Esophagus squamous epithelium (tissue), 5 donors: ENCODE measurements at places on chromosomes 2 and 18.
A peak's percentile ranks its signal among the peaks of the same experiment; 100 is the strongest.

DNA sequence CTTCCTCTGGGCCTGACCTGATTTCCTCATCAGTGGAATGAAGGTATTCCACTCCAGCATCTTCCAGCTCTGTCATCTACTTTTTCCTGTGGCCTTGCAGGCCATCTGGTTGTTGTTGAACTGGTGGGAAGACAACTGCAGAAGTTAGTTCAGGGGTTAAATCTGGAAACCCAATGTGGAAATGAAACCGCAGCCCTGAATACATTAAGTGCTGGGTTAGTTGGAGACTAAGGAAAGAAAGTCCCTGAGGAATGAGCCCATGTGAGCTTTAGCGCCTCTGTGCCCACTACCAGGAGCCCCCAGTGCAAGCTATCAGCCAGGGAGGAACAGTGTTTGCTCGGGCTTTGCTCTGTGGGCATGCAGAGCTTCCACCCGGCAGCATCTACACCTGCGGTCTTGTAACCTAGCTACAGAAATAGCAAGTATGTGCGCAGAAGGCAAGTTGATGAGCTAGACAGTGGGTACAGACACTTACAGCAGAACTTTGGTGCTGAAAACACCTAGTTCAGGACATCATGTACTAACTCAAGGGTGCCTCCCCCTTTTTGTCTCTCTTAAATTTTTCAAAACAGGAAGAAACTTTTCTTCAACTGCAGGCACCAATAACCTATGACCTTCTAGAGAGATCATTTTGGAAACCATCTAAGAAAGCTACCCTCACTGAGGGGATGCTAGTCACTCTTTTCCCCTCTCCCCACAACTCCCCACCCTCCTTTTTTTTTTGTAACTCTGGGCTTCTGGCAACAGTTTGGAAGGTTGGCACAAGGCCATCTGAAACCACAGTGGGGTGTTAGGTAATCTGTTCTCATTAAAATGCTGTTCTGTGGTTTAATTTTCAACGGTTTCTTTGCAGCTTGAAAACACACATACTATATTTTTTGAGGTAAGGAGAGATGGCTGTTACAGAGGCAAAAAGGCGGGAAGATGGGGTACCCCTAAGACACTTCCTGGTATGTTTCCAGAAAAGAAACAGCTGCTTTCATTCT is 18.3 kb upstream of the CXCR4 start:
- peak; percentile 20 for DNase-seq

DNA sequence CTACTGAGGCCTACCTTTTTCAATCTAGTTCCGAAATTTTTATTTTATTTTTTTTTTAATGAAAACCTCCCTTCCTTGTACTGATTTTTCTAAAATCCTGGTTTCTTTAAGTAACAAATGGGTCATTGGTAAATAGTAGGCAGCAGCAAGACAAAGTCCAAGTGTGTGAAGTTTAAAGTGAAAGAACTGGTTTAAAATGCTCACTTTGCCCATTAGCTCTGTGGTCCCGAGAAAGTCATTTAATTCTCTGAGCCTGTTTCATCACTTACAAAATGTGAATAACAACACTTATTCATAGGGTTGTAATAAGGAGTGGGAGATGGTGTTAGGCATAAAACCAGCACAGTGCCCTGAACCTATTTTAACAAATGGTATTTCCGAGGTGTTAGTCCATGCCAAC is 426.2 kb downstream of the ERBB4 start:
- no peak for DNase-seq

DNA sequence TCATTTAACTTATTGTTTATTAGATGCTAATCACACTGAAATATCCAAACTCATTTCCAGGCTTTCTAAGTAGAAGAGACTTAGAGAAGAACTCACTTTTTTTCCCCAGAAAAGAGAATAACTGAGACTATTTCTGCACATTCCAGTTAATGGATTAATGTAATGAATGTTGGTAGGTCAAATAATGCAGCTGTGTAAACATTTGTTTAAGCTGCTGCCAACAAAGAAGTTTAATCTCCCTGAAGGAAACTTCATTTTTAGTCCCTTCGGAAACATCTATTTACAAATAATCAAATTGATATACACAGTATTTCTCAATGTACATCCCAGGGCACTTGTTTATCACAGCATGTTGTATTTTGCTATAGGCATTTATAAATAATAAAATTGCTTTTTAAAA is 126.9 kb downstream of the KCNS3 start:
- no peak for DNase-seq

DNA sequence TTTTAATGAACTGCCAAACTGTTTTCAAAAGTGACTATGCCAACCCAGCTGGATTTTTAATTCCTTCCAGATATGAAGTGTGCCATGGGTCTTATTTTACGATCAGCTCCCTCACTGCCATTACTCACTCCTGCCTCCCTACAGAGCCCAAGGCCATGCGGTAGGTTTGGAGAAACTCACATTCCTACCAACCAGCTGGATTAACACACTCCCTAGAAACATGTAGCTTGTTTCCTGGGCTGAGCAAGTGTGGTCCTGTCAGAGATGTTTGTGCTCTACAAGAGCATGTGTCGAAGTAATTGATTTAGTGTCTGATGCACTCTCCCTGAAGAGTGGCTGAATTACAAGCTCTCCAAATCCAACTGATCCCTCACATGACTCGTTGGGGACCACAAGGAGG is 82.5 kb downstream of the SPP2 start:
- no peak for DNase-seq

DNA sequence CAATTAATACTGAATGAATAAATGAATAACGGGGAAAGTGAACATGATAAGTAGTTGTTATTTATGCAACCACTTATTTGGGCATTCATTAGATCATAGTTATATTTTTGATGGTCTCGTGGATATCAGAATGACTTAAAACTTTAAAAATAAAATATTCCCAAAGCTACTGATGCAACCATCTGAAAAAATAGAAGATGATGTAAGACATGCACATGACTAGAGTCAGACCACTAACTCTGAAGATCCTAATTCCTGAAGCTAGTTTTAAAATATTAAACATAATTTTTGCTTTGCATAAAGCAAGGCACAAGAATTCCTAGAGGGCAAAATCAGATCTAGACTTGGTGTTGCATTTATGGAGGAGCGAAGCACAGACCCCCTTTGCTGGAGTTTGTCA is 616.1 kb downstream of the IRS1 start:
- no peak for DNase-seq

GRCh38 chr2:172082944-172083627 is 2.2 kb upstream of the DLX1 start:
- no peak for DNase-seq

GRCh38 chr2:20994130-20994529 is 49.7 kb downstream of the APOB start:
- DNase-seq: no peak

DNA sequence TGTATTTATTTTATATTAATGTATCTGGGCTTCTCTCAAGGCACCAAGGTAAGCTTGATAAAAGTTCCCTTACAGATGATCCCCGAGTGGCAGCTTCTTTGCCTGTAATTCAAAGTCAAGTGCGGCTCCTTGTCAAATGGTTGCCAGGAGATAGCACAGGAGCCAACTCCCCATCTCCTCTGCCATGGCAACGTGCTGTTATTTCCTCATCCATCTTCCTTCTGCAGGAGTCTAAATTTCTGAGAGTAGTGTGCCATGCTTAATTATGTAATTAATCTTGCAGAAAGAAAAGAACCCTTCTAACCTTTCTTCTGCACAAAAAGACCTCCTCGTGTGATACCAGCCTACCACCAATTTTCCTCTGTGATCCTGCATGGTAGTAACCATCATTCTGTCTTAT is 46.2 kb upstream of the ACMSD start:
- no peak for DNase-seq

- DNase-seq: no peak
Observed at GRCh38 chr18:42534313-42534712, 579.3 kb downstream of the PIK3C3 start.

DNA sequence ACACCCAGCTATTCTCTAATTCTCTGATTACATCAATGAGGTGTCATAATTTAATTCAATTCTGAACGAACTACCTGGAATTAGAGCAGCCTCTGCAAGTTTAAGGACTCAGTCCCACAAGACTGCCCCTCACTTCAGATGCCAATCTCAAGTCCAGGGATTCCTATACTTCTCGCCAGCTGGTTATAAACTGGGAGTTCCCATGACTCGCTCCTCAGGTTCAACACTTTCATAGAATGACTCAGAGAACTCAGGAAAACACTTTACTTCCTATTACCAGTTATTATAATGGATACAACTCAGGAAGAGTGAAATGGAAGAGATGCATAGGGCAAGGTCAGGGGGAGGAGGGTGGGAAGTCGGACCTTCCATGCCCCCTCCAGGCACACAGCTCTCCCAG is 112.3 kb upstream of the ATP5MC3 start:
- DNase-seq: no peak

GRCh38 chr18:44781886-44782285 is 101.2 kb downstream of the SETBP1 start:
- no peak for DNase-seq

DNA sequence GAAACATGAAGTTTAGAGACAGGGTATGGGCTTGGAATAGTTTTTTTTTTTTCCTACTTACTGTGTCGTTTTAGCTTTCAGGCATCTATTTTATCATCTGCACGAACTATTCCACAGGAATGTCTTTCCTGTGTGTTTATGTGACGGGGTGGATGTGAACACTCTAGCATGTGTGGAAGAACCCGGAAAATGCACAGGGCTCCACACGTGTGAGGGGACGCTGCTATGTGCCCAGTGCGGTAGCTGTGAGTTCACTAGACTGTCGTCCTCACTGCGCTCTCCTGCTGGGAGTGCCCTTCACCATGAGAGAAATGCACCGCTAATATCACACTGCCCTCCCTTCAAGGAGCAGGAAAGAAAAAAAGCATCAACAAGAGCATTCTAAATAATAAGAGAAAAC is 250.8 kb upstream of the PXDN start:
- DNase-seq: no peak

DNA sequence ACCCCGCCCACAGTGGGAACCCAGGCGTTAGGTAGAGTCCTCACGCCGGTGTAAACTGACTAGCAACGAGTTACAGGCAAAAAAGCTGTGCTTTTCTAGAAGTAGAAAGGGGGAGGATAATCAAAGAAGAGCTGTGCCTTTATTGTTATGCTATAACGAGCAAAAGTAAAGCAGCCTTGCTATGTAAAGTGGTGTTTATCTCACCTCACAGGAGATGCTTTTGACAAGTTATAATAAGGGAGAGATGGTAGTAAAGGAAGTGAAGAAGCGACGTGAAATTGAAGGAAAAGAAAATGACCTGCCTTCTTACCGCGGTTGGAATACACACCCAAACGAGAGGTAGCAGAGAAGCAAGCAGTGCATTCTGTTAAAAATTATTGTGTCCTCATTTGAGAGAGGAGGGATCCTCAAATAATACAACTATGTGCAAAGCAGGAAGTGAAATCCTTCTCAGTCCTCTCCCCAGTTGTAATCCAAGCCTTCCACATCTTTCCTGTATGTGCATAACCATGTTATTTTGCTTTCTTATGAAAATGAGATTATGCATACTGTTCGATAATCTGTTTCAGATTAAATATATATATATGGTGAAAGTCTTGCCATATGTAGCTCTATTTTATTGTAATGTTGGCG is 962 bp downstream of the TANK start:
- no peak for DNase-seq

GRCh38 chr2:133476286-133476685 is 92.0 kb downstream of the NCKAP5 start:
- no peak for DNase-seq

GRCh38 chr2:231604101-231604684 is 11.5 kb downstream of the TEX44 start:
- DNase-seq: no peak

DNA sequence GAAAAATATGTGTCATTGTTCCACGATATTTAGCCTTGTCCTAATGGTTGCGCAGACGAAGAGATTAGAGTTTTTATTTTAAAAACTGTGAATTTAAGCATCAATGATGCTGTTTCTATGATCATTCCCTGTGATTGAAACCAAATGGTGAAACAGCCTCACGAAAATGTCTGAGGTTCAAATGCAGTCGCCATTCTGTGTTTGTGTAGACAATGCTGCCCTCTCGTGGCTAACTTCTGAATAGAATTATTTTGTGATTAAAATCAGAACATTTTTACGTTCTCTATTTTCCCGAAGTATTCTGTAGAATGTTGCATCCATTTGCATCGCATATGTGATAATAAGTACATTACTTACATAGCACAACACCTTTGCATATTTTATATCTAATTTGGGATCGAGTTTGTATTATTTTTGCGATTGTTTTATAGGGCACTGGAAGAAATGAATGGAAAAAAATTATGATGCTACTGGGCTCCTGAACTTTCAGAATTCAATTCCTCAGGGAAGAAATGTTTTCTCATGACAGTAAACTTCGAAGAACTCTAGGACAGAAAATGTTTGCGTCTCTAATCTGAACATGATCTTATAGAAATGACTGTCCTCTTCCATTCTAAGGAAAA is 54.8 kb upstream of the CREB1 start:
- no peak for DNase-seq

DNA sequence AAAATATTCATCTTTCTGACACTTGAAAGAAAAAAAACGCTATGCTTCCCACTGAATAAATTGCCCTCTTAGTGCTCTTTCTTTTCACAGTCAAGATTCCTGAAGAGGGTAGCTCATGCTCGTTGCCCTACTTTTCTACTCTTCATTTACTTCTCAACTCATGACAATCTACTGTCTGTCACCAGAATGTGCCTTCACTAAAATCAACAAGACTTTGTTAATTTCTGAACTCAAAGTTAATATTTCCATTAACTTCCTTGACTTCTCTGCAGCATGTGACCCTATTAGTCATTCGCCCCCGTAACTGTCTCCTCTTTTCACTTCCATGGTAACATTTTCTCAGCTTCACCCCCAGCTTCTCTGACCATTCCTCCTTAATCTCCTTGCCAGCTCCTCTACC is 98.9 kb upstream of the MAPRE2 start:
- no peak for DNase-seq

- no peak for DNase-seq
Observed at GRCh38 chr18:10284540-10285282, 169.7 kb upstream of the APCDD1 start.

- no peak for DNase-seq
Observed at GRCh38 chr18:75727456-75727855, 300.0 kb upstream of the SMIM21 start.

DNA sequence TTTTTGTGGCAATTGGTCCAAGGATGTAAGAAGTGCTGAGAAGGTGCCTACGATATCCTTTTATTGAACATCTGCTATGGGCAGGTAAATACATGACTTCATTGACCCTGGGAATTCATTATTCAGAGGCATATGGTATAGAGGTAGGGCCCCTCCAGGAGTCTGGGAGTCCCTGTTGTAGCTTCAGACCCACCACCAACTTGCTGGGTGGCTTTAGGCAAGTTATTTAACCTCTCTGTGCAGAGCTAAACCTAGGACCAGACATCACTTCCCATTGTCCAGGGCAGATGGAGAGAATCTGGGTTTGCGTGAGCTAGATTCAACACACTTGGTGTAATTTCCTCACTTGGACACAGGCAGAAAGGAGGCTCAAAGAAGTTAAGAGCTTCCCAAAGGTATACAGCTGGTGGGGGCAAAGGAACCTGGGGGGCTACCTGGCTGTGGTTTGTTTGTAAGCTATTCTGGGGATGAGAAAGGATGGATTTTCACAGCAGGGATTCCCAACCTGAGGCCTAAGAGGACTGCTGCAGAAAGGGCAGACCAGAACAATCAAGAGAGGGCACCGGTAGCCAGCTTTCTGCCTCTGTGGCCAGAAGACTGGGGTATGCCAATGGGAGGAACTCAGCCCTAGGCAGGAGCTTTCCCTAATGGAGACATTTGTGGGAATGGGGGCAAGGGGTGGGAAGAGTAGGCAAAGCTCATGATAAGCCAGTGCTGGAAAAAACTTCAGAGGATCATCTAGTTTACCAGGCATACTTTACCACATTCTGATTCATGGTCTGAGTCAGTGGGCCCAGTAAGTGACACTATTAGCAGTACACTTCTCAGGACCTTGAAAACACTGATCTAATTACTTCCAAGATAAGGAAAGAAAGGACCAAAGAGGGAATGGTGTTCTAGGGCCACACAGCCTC is 102.7 kb upstream of the SMAD2 start:
- DNase-seq: no peak
